ENCODE measurements at places on chromosomes 7 and 10.

- no peak overlapping the region for H3K27ac ChIP-seq
- H3K27me3 ChIP-seq, result no peaks in the 10 kb centered on the region
- H3K36me3 ChIP-seq, result no peaks in the 10 kb centered on the region
- H3K4me1 ChIP-seq, result peaks cover 15% of the 10 kb centered on the region
- DNase-seq, result no peak
These were observed 8.4 kb downstream of the RARRES2 start for GRCh38 chr7:150332852-150333635.

- no peaks in the 10 kb centered on the region for H3K27me3 ChIP-seq
- no peak for DNase-seq
- H3K4me1 ChIP-seq, result no peaks in the 10 kb centered on the region
- no peak overlapping the region for H3K4me3 ChIP-seq
- H3K27ac ChIP-seq, result no peak overlapping the region
These were observed 44.7 kb downstream of the DNAJC12 start for GRCh38 chr10:67793313-67793712.

GRCh38 chr7:12839508-12840153 lies 152.2 kb downstream of the ARL4A start:
- no peaks in the 10 kb centered on the region for H3K36me3 ChIP-seq
- no peak for DNase-seq
- no peak overlapping the region for H3K27ac ChIP-seq

DNA sequence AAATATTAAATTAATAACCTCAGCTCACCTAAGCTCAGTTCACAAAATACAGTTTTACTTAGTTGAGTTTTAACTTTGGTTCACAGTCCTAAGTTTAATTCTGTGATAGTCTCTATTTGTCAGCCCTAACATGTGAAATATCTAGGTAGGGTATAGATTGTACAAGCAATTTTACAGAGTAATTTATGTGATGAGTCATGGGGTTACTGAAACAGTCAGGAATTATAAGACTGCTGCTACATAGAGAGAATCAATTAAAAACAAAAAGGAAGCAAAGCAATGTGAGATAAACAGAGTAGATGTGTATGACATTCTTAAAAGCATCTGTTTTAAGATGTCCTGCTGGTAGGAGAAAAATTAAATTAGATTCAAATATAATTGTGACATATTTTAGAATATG lies 1018.2 kb upstream of the KCND2 start:
- no peaks in the 10 kb centered on the region for H3K4me1 ChIP-seq
- no peak overlapping the region for H3K4me3 ChIP-seq
- H3K27ac ChIP-seq, result no peak overlapping the region
- DNase-seq, result no peak
- H3K27me3 ChIP-seq, result no peaks in the 10 kb centered on the region
- H3K36me3 ChIP-seq, result no peaks in the 10 kb centered on the region
